ENCODE measurements at places on chromosomes 13 and 19. TPM values are rescaled to one million over a fixed set of nuclear protein-coding genes. Genes with fewer than 3 reads are reported as not detected.
A peak's percentile ranks its signal among the peaks of the same experiment; 100 is the strongest.

DNA sequence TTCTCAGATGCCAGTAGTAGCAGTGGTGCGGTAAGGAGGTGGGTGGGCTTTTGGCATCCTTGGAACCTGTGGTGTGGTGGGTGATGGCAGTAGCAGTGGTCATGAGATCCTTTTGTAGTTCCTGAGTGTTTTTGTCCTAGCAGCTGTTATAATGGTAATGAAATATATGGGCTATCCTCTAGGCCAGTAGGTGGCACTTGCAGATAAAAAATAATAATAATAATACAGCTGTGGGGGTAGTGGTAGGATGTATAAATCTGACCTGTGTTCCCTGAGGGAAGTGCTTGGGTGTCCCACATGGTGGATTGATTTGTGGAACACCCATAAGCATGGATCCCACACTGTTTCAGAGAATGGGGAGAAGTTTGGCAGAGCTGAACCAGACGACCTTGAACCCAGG, 334.0 kb downstream of the SLITRK5 start:
- no peak overlapping the region for H3K4me3 ChIP-seq
- no peak overlapping the region for H3K27ac ChIP-seq
- H3K36me3 ChIP-seq: no peaks in the 10 kb centered on the region
- DNase-seq: no peak
- no peaks in the 10 kb centered on the region for H3K27me3 ChIP-seq

- no peaks in the 10 kb centered on the region for H3K36me3 ChIP-seq
- no peaks in the 10 kb centered on the region for H3K4me1 ChIP-seq
- no peak overlapping the region for H3K27ac ChIP-seq
- H3K27me3 ChIP-seq: no peaks in the 10 kb centered on the region
- H3K4me3 ChIP-seq: no peak overlapping the region
- DNase-seq: no peak
Measured at GRCh38 chr13:105177265-105177900, 1358.1 kb downstream of the EFNB2 start.

DNA sequence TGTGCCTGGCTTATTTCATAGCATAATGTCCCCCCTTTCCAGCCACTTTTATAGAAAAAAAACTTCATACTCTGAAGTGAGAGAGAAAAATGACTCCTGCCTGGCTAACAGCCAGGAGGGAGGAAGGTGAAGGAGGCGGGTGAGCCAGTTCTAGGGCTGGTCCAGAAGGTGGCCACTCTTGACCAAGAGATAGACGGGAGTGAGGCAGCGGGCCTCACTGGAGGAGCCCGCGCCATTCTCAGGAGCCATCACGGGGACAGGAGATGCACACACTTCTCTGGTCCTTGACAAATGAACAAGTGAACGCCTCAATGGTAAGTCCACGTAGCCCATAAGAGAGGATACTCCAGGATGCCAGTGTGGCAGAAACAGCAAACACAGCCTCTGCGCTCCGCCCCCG, 231.4 kb downstream of the UQCRFS1 start:
- no peak for DNase-seq
- H3K4me1 ChIP-seq: no peaks in the 10 kb centered on the region
- no peak overlapping the region for H3K4me3 ChIP-seq
- H3K27ac ChIP-seq: no peak overlapping the region
- H3K27me3 ChIP-seq: no peaks in the 10 kb centered on the region
- H3K36me3 ChIP-seq: no peaks in the 10 kb centered on the region

DNA sequence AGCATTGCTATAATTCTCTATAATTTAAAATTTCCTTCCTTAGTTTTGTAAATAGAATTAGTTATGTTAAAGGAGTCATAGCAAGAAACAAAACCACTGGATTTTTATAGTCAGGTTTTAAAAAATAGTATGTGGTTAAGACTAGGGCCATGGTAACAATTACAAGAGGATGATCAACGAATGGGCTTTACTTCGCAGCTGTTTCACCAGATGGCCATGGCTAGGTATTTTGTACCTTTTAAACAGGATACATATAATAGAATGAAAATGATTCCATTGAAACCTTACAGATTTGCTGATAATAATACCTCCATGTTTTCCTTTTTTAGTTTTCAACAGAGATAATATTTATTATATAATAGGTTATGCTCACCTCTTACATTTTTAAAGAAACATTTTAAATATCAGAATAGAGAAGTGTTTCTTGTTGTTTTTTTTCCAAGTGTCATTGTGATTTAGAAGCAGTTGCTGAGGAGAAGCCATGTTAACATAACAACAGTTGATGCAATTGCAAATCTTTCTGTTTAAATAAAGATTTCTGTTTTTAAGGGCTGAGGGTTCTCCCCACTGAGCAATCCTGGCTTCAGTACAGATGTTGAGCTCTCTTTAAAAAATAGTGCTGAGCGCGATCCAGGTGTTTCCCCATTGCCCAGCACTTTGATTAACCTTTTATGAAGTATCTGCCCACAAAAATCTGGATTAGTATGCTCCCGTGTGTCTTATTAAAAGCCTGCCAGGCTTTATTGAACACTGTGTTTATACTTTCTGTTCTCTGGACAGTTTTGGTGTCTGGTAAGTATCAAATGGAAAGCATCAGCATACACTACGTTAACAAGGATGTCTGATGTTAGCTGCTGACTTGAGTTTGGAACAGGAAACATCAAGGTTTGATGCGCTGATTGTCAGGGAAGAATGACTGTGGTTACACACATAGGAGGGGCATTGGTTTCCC, 205.3 kb downstream of the HS6ST3 start:
- H3K27ac ChIP-seq: no peak overlapping the region
- no peaks in the 10 kb centered on the region for H3K4me1 ChIP-seq
- DNase-seq: no peak
- H3K27me3 ChIP-seq: no peaks in the 10 kb centered on the region

- DNase-seq: peak; percentile 88
- H3K36me3 ChIP-seq: no peaks in the 10 kb centered on the region
- no peak within 1 kb of the TSS for H3K4me3 ChIP-seq
- no peak within 1 kb of the TSS for H3K27ac ChIP-seq
- H3K4me1 ChIP-seq: no peaks in the 10 kb centered on the region
Measured at GRCh38 chr19:543910-544608, at the start of gene GZMM. TSS of gene GZMM (plus strand) at chr19:544053. CDS start at chr19:544072, 19 bp downstream.

- H3K4me1 ChIP-seq: peaks cover 10% of the 10 kb centered on the region
- H3K4me3 ChIP-seq: peak overlapping the region; percentile 94
- H3K27me3 ChIP-seq: no peaks in the 10 kb centered on the region
Measured at GRCh38 chr19:6392221-6393073, 517 bp downstream of the GTF2F1 start.

GRCh38 chr19:35341006-35341405, 6.7 kb upstream of the FFAR1 start:
- no peak overlapping the region for H3K27ac ChIP-seq
- no peak overlapping the region for H3K4me3 ChIP-seq
- no peaks in the 10 kb centered on the region for H3K36me3 ChIP-seq
- no peak for DNase-seq

- no peaks in the 10 kb centered on the region for H3K4me1 ChIP-seq
- H3K4me3 ChIP-seq: no peak overlapping the region
- no peaks in the 10 kb centered on the region for H3K36me3 ChIP-seq
- H3K27me3 ChIP-seq: peaks cover 19% of the 10 kb centered on the region
- peak; percentile 93 for DNase-seq
Measured at GRCh38 chr19:49073514-49074378, 1.2 kb upstream of the KCNA7 start.

GRCh38 chr13:32376642-32377415, 51.1 kb downstream of the N4BP2L1 start:
- H3K4me1 ChIP-seq: no peaks in the 10 kb centered on the region
- no peak overlapping the region for H3K4me3 ChIP-seq
- peaks cover under 1% of the 10 kb centered on the region for H3K36me3 ChIP-seq

DNA sequence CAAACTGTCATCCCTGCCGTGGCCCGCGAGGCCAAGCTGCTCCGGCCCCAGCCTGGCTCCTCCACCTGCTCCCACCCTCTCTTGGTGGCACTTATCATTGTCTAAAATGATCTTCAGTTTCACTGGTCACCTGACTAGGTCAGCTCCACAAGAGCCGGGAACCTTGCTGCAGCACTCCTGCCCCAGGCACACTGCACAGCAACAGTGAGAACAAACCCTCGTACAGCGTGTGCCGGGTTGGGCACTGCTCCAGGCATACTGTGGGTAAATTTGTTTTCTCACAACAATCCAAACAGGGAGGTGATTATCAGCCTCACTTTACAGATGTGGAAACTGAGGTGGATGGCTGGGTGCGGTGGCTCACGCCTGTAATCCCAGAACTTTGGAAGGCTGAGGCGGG, 8.9 kb downstream of the DEDD2 start:
- H3K27ac ChIP-seq: peak overlapping the region; percentile 75
- peak; percentile 8 for DNase-seq
- H3K27me3 ChIP-seq: no peaks in the 10 kb centered on the region
- peaks cover 38% of the 10 kb centered on the region for H3K36me3 ChIP-seq
- H3K4me1 ChIP-seq: peaks cover 28% of the 10 kb centered on the region

DNA sequence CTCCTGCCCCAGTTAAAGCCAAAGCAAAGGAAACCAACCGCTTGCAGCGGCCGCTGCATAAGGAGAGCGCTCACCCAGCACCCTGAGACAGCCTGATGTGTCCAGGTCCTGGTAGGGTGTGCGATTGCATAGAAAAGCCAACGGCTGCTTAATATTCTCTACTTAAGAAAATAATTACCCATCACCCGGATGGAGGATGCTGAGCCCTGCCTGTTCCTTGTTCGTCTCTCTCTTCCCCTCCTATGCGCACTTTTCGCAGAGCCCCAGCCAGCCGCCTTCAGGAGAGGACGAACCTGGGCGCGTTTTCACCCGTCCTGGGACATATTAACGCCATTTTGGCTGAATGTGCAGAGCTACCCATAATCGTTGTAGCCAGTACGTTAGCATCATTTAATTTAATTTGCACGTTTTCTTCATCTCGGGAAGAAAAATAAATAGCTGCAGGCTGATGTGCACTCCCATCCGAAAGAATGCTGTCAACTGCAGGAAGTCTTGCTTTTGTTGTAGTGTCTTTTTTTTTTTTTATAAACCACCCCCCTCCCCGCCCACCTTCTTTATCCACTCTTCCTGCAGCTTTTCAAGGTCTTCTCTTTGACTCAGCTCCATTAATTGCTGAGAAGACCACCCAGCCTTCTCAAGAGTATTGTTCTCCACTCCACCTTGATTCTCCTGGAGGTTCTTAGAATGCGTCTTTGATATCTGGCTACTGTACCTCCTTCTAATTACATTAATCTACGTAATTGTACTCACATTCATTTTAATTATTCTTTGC, 214.5 kb downstream of the TEX29 start:
- H3K36me3 ChIP-seq: no peaks in the 10 kb centered on the region
- H3K4me3 ChIP-seq: no peak overlapping the region
- no peak overlapping the region for H3K27ac ChIP-seq
- no peak for DNase-seq

- peaks cover 7% of the 10 kb centered on the region for H3K4me1 ChIP-seq
- H3K36me3 ChIP-seq: peaks cover 26% of the 10 kb centered on the region
- no peak overlapping the region for H3K27ac ChIP-seq
- H3K4me3 ChIP-seq: no peak overlapping the region
- no peaks in the 10 kb centered on the region for H3K27me3 ChIP-seq
Measured at GRCh38 chr19:50020481-50020880, 4.7 kb downstream of the VRK3 start.

DNA sequence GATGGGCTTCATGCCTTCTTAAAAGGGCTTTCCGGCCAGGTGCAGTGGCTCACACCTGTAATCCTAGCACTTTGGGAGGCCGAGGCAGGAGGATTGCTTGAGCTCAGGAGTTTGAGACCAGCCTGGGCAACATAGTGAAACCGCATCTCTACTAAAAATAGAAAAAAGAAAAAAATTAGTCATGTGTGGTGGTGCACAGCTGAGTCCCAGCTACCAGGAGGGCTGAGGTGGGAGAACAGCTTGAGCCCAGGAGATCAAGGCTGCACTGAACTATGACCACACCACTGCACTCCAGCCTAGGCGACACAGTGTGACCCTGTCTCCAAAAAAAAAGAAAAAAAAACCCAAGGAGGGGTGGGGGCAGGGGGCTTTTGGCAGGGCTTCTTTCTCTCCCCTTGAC, 7.2 kb downstream of the CARS2 start:
- H3K4me3 ChIP-seq: no peak overlapping the region
- no peaks in the 10 kb centered on the region for H3K27me3 ChIP-seq
- DNase-seq: no peak
- H3K36me3 ChIP-seq: peaks cover 68% of the 10 kb centered on the region
- H3K4me1 ChIP-seq: peaks cover 19% of the 10 kb centered on the region

- no peaks in the 10 kb centered on the region for H3K27me3 ChIP-seq
- no peaks in the 10 kb centered on the region for H3K4me1 ChIP-seq
- no peak for DNase-seq
- H3K4me3 ChIP-seq: no peak overlapping the region
Measured at GRCh38 chr19:51493776-51494175, 7.8 kb downstream of the SIGLEC12 start.

DNA sequence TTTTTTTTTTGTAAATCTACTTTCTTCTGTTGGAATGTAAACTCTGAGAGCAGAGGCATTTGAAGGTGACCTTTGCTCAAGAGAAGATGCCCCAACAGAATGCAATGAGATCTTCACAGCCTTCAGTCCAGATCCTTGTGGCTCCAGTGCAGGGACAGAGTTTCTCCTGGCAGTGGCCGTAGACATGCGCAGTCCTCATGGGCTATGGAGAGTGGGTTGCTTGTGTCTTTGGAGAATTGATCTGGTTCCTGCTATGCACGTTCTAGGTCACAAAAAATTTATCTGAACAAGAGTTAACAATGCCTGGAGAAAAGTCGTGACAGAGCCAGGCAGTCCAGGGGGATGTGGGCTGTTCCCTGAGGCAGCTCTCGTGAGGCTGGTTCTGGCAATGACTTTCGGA, 30.1 kb downstream of the TMEM255B start:
- H3K27ac ChIP-seq: no peak overlapping the region
- H3K4me1 ChIP-seq: peaks cover 26% of the 10 kb centered on the region
- H3K4me3 ChIP-seq: no peak overlapping the region
- peak; percentile 80 for DNase-seq

DNA sequence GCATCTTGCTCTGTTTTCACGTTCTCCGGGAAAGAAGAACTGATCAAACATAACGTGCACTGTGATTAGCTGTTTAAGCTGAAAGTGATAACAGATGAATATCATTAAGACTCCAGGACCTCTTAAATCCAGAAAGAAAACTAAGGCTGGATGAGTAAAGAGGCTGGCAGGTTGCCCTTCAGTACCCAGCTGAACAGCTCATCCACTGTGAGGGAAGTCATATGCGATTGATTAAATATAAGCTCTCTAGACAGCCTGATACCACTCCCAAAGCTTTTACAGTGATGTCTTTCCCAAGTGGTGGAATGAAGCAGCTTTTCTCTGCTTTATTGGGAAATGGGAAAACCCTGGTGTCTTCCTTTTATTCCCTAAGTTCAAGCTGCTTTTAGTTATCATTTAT, 116.9 kb downstream of the EFNB2 start:
- H3K27ac ChIP-seq: no peak overlapping the region
- H3K4me3 ChIP-seq: peak overlapping the region; percentile 37
- peaks cover 10% of the 10 kb centered on the region for H3K4me1 ChIP-seq
- peak; percentile 90 for DNase-seq

Gene MEIOSIN
- not detected for total RNA-seq

Gene ZNF681
- 0.88 TPM for total RNA-seq

Gene CLDND2
- not detected for total RNA-seq

Gene ELSPBP1
- total RNA-seq: not detected

Gene FGF22
- not detected for total RNA-seq

All from osteoblast (primary cell).